Stimulated activated CD4-positive, alpha-beta T cell treated with anti-CD3 and anti-CD28 coated beads, Interleukin-15, amount 100 ng/mL, for 1 hour (primary cell): ENCODE measurements at places on chromosomes 1 and 21.

DNA sequence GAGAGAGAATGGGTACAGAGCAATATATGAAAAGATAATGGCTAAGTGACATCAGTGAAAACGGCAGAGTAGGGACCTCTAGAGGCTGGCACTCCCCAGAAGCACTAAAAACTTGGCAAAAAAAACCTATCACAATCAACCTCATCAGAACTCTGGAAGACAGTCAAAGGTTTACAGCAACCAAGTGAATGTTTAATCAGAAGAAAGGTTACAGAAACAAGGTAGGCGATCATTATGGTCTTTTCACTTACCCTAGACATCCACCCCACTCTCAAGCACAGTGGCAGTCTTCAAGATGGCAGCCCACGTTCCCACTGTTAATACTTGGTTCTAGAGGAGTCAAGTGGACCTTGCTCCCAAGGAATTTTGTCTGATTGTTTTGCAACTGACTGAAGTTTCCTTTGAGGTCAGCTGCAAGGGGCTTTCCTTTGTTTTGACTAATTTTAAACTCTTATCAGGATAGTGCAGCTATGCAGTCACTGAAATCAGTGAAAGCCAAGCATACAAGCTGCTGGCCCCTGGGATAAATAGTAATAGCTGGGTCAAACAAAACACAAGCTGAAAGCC is 7.2 kb downstream of the KIFAP3 start:
- DNase-seq, result no peak

- DNase-seq, result no peak
Observed at GRCh38 chr1:233627376-233627775, 13.5 kb downstream of the KCNK1 start.

DNA sequence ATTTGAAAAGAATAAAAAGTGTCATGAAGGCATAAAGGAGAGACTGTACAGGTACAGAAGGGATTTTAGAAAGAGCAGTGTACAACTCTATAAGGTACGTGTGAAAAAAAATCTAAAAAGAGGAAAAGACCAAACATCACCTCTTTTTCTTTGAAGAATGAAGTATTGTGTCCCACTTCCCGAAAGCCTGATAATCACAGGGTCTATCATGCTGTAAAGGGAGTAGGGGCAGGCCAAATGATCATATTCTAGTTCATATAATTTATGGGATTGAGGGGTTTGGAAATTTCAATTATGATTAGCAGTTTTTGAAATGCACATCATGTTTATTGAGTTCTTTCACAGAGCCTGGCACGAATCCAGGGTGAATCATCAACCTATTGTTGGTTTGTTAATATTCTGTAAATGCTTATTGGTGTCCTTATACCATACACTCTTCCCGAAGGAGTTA is 910 bp upstream of the RERE start:
- DNase-seq, result no peak

GRCh38 chr1:51433972-51434510 is 85.0 kb downstream of the EPS15 start:
- no peak for DNase-seq

- DNase-seq, result no peak
Observed at GRCh38 chr21:46455575-46456385, 2.9 kb upstream of the DIP2A start.
